ENCODE measurements at places on chromosomes 12 and 14.

GRCh38 chr14:97943619-97944018 lies 1146.4 kb downstream of the VRK1 start:
- DNase-seq, result peak; percentile 19

GRCh38 chr14:76948213-76948947 lies 80.1 kb downstream of the IRF2BPL start:
- DNase-seq, result no peak

GRCh38 chr12:57239587-57240065 lies 10.1 kb downstream of the SHMT2 start:
- no peak for DNase-seq

DNA sequence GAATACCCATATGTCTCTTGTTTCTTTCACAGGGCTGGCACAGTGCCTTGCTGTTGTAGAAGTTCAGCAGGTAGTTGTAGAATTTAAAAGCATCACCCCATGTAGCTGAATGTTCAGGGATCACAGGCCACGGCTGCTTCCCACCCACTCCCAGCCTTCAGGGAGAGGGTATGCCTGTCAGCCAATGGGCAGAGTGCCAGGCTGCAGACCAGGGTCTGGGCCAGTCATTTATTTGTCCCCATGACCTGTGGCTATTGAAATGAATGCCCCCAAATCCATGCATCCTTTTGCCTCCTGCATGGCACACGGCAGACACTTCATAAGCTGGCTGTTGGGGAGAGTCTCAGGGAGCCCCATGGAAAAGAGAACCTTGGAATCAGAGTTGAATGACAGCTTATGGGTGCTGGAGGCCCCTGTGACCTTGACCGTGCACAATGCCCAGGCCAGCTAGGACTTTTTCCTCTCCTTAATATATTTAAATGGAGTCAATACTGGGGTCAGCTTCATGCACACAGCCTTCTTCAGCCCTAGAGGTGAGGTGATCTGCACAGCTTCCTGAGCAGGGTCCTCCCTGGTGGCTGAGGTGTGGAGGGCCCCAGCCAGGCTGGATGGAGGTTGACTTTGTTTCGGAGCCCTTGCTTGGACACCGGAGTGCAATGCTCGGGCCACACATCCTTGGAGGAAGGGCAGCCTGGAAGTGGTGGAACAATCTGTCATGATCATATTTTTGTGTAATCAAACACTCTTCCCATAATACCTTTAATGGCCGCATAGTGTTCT lies 45.3 kb downstream of the PRMT8 start:
- no peak for DNase-seq

DNA sequence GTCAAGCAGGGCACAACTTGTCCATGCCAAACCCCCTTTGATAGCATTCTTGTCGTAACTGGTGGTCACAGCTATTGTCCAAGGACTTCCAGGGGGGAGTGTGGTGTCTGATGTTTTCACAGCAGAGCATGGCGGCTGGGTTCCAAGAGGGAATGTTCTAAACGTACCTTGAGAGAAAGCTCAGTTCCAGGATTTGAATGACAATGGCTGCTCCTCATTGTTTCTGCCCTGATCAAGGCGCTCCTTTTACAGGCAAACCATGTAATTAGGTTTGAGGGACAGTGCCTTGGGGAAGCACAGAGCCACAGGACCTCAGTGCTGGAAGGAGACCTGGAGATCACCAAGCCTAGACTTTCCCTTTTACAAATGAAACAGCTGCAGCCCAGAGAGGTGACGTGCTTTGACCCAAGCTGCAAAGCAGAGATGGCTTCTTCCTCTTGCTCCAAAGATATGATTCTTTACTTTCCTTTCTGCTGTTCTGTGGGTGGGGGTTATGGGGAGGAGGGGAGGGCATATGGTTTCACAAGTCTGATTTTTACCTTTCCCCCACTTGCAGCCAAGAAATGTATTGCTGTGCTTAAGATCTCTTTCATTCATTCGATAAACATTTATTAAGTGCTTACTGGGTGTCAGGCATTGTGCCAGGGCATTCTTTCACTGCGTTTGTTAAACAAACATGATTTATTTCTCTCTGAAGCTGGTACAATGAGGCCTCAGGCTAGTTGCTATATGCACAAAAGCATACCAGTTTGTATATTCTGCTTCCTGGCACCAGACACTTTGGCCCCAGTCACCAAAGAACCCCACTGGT lies 172.8 kb downstream of the KTN1 start:
- no peak for DNase-seq

DNA sequence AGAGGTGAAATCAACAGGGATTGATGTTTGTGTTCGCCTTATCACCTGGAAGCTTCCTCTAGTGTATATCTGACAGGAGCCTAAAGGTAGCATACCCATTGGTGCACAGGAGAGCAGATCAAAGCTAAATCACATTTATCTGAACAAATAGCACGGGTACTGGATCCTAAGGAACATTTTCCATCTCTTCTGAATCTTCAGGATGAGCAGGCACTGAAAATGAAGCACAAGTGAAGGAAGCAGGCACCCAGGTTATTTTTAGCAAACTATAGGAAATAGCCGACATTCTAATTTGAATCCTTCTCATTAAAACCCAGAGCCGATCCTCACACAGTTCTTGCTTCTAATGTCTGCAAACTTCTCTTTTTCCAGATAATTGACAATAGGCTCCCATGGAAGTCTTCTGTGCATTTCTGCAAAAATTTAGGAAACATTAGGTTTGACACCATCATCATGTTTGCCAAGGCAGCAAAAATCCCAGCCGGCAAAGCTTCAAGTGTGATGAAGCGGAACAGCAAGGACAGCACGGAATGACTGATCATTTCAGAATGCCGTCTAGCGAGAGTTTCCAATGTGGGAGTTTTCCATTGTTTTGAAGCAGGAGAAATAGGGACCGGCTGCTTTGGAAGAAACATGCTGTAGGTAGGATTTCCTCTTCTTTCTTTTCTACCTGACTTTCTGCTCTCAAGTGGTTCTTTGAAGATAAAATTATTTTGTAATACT lies 24.3 kb upstream of the RGS6 start:
- no peak for DNase-seq

DNA sequence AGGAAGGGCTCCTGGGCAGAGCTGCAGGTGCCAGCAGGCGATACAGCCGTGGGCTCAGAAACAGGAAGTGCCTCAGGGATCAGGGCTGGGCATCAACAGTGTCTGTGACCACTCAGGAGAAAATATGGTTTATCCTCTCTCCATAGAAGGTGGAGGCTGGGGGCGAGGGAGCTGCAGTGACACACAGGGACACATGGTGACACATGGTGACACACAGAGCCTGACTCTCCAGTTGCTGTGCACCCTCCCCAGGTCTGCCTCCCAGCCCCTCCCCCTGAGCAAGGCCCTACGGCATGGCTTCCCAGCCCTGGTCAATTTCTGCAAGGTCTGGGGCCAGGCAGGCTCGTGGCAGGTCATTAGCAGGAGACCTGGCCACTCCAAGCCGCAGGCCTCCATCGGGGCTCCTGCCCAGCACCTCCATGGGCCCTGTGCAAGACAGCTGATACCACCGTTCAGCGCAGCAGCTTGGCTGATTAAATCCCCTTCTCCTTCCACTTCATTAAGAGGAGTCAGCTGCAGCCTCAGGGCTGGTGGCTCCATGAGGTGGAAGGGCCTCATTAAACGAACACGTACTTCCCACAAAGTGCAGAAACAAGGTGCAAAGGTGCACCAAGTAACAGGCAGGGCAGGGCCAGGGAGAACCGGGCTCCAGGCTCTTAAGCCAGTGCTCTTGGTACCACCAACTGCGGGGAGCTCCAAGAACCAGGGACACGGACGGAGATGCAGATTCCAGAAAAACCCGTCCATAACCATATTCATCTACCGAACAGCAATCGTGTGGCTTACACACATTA lies 60.7 kb downstream of the CCNK start:
- no peak for DNase-seq

GRCh38 chr12:122021193-122021821 lies 377 bp upstream of the BCL7A start:
- no peak for DNase-seq

DNA sequence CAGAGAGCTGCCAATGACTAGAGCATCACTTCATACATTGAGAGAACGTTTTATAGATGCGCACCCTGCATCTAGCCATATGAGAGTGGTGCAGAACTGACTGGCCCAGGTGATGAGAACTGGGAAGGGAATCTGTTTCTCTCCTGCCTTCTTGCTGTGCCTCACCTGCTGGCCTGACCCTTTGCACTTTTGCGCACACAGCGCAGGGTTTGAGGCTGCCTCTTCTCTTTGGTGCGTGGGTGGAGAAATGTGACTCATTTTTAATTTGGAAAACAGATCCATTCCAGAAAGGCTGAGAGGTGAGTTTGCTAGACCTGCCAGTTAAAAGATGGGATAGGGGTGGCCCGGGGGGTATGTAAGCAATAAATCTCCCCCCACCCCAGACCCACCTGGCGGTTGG lies 453 bp upstream of the ESRRB start:
- no peak for DNase-seq

- DNase-seq, result no peak
Observed at GRCh38 chr12:63921157-63921556, 76.7 kb downstream of the SRGAP1 start.

GRCh38 chr14:38197001-38197783 lies 10.5 kb upstream of the SSTR1 start:
- DNase-seq, result no peak

GRCh38 chr12:115623764-115624334 lies 653.6 kb downstream of the MED13L start:
- no peak for DNase-seq

GRCh38 chr14:75979071-75979571 lies 2.7 kb downstream of the TGFB3 start:
- peak; percentile 18 for DNase-seq

DNA sequence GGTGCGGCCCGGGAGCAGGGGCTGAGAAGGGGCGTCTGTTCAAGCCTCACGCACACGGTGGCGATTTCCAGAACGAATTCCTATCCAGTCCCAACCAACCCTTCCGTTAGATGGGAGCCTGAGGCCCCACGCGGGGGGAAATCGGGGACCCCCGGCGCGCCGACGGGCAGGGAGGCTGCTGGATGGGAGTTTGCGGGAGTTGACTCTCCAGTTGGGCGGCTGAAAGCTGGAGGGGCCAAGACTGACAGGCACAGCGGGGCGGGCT lies 9.8 kb downstream of the EXOC3L4 start:
- DNase-seq, result no peak

DNA sequence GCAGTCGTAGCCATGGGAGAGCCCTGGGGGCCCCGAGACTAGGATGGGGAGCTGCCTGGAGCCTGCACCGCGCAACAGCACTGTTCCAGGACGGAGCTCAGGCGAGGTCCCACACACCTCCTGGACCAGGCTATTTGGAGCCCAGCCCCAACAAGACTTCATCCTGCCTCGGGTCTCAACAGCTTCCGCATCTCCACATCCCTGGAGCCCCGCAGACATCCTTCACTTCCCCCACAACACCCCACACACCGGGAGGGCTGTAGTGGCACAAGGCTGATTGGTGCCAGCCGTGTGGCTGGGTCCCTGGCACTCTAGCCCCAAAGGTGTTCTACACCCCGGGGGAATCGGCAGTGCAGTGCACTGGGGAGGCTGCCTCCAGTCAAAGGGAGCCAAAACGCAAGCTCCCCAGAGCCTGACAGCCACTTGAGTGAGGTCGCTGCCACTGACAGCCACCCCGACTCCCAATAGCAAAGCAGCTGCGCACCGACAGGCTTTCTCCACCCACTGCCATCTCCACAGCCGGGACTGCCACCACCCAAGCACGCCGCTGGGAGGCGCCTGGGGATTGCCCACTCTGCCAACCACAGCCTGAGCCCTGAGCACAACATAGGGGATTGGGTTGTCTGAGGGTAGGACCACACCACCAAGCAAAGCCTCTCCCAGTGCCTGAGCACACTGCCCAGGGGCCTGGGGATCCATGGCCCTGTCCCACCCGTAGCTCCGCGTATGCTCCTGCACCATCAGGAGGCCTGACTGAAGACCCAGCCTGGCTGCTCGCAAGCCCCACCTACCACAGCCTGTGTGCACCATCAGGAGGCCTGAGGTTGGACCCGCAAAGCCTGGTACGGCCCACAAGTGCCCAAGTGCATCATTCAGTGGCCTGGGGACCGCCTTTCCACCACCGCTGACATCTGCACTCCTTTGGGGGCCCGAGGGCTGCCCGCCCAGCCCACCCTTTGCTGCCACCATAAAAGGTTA lies 13.2 kb upstream of the KLRF1 start:
- peak; percentile 89 for DNase-seq

DNA sequence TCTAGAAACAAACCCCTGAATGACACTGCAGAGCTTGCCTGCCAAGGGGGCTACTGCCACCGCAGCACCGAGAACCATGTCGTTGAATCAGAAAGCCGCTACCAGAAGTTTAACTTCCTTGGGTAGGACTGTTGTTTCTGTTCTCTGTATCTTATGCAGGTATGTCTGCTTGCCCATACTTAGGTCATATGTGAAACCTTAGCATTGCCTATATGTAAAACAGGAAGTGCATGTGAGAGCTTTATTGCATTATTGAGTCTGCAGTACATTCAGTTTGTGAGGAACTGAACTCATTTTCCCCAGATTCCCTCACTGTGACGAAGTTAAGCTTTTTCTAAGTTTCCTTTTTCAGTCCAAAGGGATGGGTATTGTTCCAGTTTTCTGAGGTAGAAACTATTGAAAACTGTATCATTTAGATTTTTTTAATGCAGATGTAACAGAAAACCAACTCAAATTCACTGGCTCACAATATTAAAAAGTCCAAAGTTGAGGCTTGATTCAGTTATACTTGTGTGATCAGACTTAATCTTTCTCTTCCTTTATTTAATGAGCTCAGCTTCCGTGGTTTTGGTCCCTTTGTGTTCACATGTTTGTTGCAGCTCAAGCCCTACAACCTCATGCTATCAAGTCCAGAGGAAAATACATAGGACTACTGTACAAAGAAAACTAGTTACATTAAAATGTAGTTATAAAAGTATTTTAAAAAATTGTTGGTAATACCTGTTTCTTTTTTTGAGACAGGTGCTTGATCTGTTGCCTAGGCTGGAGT lies 6.9 kb downstream of the FBXO34 start:
- DNase-seq, result no peak

DNA sequence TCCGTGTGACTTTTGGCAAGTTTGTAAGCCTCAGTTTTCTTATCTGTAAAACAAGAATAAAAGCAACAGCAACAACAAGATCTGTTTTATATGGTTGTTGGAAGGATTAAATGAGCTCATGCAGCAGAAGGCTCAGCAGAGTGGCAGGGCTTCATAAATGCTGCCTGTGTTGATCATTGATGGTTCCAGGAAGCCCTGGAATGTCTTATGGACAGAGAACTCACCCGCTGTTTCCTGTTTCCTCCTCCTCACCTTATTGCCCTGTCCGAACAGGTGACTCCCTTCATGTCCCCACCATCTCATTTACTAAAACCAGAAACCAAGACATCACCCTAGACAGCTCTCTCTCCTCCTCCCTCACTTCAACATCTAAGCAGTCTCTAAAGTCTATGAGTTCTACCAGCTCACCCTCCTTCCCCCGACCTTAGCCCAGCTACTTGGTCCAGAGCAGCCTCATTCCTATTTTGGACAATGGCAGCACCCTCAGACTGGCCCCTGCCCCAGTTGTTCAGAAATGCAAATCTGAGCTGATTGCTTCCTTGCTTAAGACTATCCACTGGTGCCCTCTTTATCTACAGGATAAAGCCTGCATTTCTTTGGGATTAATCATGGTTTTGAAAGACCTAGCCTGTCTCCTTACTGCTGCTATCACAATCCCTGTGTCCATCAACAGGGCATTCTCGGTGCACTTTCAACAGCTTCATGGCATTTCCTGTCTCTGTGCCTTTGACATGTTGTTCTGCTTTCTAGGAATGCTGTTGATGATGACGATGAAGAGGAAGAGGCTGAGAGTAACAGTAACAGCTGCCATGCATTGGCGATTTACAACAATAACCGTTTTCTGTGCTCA lies 21.4 kb upstream of the GSG1 start:
- DNase-seq, result no peak

GRCh38 chr12:50618864-50619609 lies 114.3 kb downstream of the DIP2B start:
- no peak for DNase-seq

GRCh38 chr14:67166450-67166853 lies 22.8 kb upstream of the GARIN2 start:
- DNase-seq, result no peak
